CD8-positive, alpha-beta memory T cell (primary cell): ENCODE measurements at places on chromosomes 2 and 18. TPM values are rescaled to one million over a fixed set of nuclear protein-coding genes. Genes with fewer than 3 reads are reported as not detected.

DNA sequence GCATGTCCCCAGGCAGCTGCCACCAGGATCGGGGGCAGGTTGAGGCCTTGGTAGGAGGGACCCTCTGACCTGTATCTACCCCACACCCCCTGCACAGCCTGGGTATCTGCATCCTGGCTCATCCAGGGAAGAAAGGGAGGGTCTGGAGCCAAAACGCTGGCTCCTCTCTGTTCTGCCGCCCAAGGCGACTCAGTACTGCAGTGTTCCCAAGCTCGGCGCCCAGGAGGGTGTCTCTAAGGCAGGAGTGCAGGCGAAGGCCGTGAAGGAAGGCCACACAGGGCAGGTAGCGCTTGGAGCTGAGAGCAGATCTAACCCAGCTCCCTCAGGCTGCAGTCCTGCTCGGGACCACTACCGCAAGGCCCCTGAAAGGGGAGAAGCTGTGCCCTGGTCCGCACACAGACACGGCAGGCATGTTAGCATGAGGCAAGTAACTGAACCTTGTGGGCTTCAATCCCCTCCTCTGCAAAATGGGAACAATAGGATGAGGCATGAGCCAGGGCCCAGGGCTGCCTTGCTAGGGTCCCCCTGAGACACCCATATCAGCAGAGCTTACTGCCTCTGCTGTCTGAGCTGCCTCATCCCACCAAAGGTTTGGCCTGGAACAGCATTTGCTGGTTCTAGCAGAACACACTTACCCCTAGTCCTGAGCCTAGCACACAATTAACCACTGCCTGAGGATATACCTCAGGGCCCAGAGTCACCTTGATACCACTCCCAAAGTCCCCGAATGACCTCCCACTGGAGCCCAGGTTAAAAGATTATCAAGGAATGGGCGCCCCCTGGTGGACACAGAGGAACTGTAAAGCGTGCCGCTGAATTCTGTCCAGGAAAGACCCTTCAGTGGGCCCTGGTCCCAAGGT is 6.5 kb downstream of the PTMA start:
- DNase-seq = peak; percentile 75

GRCh38 chr2:128520791-128521190 is 202.1 kb upstream of the HS6ST1 start:
- DNase-seq = no peak

Gene TTL
- 4.6 TPM for polyA plus RNA-seq

Gene RBKS
- polyA plus RNA-seq = 4.7 TPM

Gene NEB
- 0.10 TPM for polyA plus RNA-seq
